ENCODE measurements at places on chromosomes 6 and 20. TPM values are rescaled to one million over a fixed set of nuclear protein-coding genes. Genes with fewer than 3 reads are reported as not detected.

- DNase-seq: no peak
These were observed 47.8 kb downstream of the MAFB start for GRCh38 chr20:40641202-40641601.

GRCh38 chr6:138692058-138692977 lies 81.3 kb upstream of the CCDC28A start:
- DNase-seq: peak; percentile 84

GRCh38 chr6:72084992-72085569 lies 198.7 kb downstream of the RIMS1 start:
- no peak for DNase-seq

DNA sequence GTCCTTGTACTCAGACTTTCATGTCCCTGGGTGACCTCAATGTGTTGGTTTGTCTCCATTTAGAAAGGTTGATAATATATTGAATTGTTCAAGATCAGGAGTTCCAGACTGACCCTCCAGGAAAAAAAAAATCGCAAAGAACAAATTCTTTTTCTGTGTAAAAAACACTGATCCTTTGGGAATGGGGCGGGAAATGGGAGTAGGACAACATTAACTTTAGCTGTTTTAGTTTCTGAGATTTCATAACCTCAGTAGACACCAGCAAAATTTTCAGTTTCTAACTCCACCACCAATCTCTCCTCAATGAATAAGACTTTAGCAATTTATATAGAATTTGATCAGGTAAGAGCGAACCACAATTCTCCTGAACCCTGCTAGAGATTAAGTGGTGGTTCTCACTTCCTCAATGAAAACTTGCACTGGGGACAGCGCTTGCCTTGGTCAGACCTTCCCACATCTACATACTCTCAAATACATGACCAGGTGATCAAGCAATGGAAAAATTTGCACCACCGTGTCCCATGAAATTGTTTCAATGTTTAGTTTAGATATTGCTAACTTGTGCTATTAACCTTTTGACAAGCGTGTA lies 231.2 kb upstream of the PLN start:
- DNase-seq: no peak

DNA sequence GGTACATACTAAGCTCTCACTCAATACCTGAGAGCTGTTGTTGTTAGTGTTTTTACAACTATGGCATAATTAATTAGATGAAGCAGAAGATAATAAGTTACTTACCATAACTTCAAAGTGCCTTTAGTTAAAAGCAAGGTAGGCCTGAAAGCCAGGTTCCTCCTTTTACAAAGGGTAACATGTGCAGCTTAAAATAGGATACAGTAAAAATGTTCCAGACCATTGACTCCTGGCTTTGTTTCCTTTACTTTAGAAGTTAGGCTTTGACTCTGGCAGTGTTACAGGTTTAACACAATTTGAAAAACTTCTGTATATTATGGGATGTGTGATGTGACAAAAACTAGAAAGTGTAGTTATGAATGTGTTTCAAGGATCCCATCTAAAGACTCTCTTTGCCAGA lies 522.5 kb downstream of the EPM2A start:
- no peak for DNase-seq

DNA sequence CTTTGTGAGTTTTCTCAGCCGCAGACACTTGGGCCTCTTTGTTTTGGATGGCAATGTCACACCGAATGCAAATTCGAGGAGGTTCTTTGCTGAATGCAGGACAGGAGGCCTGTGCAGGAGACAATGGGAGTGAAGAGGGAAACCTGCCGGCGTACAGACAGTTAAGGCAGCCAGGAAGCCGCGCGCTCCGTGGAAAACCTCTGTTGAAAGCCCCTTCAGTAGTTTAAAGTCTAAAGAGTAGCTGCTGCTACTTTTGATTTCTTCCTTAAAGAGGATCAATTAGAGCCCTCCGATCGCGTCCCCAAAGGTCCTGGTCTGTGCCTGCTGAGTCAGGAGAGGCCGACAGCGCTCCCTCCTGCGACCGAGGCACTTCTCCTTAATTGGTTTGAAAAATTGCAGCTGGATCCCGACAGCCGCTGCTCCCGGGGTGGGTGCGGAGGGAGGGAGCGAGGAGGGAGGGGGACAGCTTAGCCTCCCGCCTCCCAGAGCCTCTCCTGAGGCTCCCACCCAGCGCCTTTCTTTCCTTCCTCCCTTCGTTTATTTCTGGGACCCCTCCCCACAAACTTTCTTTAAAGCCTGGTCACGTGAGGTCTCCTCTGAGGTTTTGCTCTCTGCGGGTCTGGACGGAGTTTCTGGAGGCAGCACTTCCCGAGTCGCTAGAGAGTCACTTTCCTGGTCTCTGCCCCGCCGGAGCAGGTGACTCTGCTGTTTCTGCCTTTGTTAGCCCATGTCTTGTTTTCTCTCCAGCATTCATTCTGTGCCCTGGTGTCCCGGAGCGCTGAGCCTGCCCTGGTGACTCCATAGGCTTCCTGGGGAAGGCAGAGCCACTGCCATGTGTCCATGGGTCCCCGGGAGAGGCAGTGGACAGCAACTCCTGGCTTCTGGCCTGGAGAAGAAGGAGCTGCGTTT lies 22.3 kb upstream of the RPP40 start:
- DNase-seq: peak; percentile 61

DNA sequence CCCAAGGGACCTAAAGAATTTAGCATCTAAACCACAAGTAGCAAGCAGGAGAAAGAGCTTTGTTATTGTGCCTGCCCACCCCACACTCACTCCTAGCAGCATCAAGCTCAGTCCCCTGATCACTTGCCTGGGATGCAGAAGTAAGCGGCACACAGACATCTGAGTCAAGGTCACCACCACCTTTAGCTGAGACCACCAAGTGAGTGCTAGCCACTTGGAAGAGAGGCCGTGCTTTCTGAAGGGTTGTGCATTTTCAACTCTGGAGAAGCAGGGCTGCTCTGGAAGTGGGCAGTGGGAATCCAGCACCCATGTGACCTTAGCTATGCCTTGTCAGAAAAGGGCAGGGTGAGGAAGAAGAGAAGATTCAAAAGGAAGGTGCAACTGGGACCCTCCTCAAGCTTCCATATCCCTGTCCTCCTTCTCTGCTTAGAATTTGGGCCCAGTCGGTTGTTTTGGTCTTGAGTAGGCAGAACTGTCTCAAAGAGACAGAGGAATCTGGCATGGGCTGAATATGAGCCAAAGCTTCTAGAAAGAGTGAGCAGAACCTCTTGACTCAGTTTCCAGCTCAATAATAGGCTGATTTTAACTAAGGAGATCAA lies 6.2 kb downstream of the NR2E1 start:
- no peak for DNase-seq

- no peak for DNase-seq
These were observed 1.3 kb downstream of the ARFGEF3 start for GRCh38 chr6:138162955-138163575.

The DEFB132 gene
- total RNA-seq: not detected

The SGK1 gene
- 22.5 TPM for total RNA-seq

The BPIFB2 gene
- not detected for total RNA-seq

DNA sequence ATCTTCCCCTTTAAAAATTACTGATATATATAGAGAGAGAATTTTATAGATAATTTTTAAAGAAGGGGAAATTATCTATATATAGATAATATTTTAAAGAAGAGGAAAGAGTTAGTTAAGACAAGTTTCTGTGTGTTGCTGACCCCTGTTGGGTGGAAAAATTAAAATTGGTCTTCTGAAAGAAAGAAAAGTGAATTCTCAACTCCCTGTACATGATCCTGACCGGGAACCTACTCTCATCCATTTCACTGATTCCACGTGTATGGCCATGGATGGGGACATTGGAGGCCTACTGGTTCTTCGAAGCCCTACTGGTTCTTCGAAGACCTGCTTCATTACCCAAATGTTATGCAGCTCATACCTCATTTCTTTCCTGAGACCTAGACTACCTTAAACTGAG lies 53.0 kb upstream of the TCF21 start:
- DNase-seq: no peak

- DNase-seq: no peak
These were observed 194.9 kb downstream of the PHACTR1 start for GRCh38 chr6:12911427-12911826.

DNA sequence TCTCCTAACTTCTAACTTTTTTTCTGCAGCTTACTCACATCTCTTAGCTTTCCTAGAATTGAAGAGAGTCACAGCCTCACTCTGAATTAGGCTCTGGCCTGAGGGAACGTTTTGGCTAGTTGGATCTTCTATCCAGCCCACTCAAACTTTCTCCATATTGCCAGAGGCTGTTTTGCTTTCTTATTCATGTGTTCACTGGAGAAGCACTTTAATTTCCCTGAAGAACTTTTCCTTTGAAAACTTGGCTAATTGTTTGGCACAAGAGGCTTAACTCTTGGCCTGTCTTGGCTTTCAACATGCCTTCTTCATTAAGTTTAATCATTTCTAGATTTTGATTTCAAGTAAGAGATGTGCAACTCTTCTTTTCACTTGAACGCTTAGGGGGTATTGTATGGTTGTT lies 138.2 kb upstream of the PLCB4 start:
- DNase-seq: no peak

The GSTA2 gene
- total RNA-seq: not detected

DNA sequence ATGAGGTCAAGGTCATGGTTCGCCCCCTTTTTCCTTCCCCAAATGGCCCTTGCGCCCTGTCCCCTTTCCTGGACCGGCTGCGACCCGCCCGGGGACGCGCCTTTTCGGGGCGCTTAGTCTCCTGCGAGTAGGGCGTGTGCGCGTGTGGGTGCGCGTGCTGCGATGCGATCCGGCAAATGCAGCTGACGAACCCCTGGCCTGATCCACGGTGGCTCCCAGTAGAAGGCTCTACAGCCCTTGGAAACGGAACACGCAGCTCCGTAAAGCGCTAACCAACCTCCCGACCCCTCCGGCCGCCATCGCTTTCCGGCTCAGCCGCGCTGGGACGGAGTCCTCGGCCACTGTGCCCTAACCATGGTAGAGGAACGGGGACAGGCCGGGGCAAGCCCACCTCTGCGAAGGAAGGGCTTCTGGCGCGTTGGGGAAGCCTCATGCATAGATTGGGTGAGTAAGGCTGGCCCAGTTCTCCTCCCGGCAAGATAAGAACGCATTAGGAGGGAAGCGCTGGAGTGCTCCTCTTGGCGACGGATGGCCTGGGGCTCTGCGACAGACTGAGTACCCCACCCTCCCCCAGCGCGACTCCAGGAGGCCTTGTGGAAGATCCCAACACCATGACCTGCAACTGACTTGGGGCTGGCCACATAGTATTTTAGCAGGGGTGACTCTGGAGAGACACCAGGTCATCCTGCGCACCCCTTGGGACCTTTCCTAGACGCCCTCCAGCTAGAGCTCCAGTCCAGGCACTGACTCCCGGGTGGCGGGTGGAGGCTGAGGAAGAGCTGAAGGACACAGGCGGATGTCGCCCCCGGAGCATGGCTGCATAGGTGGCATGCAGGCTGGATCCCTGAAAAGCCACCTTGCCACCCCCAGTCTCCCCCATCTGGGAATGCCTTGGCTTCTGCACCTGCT lies 1.1 kb upstream of the SLC4A11 start:
- no peak for DNase-seq

DNA sequence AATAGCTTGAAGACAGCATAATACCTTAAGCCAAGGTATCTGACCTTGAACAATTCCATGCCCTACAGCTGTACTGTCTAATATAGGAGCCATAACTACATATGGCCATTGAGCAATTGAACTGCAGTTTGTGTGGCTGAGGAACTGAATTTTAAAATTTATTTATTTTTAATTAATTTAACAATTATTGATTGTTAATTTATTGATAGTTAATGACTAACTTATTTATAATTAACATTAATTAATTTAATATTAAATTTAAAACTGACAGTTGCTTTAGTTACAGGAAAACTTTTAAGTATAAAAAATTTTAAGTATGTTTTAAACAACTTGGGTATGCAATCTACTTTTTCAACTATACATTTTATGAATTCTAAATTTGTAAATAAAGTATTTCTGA lies 12.3 kb upstream of the MYB start:
- no peak for DNase-seq
